Stimulated activated CD4-positive, alpha-beta T cell treated with anti-CD3 and anti-CD28 coated beads, Interleukin-2, amount 100 ng/mL, for 24 hours (primary cell): ENCODE measurements at places on chromosomes 2 and 18.

GRCh38 chr2:199433204-199433832 is 24.4 kb downstream of the SATB2 start:
- no peak for DNase-seq

- DNase-seq, result no peak
Observed at GRCh38 chr2:229273006-229273722, 2.1 kb upstream of the PID1 start.

DNA sequence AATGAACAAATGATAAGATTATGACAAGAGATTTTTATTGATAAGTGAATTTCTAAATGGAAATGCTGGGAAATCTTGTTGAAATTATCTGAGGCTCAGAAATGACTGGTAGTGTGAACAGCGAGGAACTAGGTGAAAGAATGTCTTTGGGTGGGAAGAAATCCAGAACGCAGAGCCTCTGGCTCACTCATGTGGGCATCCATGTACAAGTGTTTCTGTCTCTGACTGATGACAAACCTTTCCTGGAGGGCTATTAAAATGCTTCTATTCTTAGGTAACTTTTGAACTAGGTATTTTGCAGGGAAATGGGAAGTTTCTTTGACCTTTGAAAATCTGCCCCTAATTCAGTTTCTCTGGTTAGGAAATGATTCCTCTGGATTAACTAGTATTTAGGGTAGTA is 598.6 kb downstream of the SLC4A3 start:
- DNase-seq, result no peak

DNA sequence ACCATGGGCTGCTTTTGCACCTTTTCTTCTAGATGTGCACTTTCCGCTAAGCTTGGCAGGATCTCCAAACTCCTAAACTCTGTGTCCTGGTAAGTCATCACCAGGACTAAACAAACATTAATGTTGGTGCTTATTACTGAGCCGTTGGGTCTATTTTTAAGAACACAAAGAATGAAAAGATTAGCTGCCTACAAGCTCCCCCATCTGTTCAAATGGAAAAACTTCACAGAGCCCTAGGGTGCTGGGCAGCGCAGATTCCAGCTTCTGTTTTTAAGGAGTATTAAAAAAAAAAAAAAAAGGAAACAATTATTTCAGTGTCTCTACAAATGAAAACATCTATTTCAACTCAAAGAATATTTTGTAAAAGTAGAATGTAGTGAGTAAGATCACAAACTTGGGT is 97.8 kb upstream of the AQP4 start:
- DNase-seq, result no peak

GRCh38 chr2:81282151-81282769 is 977.7 kb upstream of the LRRTM1 start:
- DNase-seq, result no peak

- no peak for DNase-seq
Observed at GRCh38 chr2:204468746-204469429, 76.4 kb upstream of the PARD3B start.

DNA sequence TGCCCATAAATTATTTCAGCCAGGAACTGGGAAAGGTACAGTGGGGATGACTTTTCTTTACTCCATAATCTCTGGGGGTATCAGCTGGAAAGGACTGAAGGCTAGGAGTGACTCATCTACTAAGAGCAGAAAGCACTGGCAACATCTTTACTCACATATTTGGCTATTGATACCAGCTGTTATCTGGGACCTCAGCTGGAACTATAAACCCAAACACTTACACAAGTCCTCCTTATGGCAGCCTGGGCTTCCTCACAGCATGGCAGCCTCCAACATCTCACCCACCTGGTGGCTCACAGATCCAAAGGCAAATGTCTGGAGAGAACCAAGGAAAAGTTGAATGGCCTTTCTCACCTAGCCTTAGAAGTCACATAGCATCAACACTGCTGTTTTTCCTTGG is 379.0 kb upstream of the RND3 start:
- DNase-seq, result no peak

- no peak for DNase-seq
Observed at GRCh38 chr2:219183151-219183772, 5.2 kb downstream of the RETREG2 start.

GRCh38 chr2:177670791-177671535 is 278.4 kb downstream of the AGPS start:
- no peak for DNase-seq

DNA sequence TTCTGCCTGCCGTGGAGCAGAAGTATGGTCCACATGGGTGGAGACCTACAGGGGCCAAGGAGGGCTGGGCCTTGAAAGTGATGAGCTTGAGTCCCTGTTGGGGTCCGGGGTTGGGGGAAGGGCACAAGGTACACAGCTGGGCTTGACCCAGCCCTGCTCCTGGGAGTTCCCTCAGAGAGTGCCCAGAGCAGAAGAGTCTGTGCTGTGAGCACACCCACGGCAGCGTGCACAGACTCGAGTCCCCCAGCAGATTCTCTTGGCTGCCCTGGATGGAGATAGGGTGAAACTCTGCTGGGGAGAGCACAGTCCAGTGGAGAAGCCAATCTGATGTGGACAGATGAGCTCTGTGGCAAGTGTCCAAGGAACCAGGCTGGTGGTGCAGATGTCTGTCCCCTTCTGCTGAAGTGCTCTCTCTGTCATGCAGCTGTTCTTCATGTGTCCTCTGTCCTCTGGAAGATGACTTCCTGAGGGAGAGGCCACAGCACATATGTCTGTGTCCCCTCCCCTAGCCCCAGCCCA is 27.5 kb downstream of the INPP4A start:
- no peak for DNase-seq

GRCh38 chr2:65991381-65992197 is 443.3 kb upstream of the MEIS1 start:
- no peak for DNase-seq

DNA sequence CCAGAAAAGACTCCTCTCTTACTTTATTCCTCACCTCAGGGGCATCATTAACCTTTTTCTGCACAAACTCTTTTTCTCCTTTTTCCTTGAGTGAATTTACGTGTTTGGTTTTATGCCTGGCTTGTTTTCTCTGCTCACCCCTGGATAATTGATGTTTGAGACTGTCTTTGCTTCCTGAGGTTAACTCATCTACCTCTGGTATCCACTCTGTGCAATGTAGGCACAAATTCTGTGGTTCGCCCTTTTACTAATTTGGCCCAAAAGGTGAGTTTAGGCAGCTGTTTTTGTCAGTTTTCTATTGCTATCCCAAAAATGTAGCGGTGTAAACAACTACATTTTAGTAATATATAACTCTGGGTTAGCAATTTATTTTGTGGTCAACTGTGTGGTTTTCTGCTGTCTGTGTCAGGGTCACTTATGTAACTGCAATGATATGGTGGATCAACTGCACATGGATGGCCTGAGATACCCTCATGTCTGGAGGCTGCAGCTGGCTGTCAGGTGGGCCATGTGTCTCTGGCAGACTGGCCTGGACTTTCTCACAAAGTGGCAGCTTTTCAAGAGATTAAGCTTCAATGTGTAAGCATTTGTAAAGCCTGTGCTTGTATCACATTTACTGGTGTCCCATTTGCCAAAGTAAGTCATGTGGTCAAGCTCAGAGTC is 329.7 kb downstream of the FSIP2 start:
- DNase-seq, result no peak

DNA sequence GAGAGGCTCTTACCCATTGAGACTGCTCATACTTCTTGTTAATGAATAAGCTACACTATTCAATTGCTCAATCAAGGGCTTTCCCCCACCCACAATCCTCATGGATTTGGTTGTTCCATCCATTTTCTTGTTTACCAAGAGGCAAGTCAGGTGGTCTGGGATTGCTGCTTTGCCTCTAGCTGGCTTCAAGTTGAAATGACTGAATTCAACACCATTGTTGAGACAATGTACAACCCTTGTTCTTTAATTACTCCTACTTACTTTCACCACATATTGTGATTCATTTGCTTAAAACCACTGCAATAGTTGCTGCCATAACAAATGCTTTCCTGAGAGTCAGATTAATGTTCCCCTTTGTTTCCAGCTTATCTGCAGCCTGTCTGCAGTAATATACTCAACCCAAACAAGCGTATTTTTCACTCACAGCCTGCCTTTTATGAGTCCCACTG is 532.2 kb downstream of the RIT2 start:
- DNase-seq, result no peak

DNA sequence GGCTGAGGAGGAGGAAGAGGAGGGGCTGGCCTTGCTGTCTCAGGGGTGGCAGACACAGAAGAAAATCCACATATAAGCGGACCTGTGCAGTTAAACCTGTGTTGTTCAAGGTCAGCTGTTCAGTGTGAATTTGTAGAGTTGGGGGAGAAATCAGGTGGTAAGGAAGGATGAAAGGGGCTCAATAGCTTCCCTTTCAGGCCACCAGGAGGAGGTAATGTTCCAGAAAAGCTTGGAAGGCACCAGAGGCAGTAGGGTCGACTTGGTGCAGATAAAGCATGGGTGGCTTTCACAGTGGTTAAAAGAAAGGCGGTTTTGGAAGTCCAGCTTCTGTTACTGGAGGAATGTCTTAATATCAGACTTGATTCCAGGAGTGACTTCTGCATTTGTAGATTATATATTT is 167.4 kb downstream of the THSD7B start:
- no peak for DNase-seq
